HuH-7.5 (cell line): ENCODE measurements at places on chromosomes 1 and 21.

- no peak for DNase-seq
Measured at GRCh38 chr1:212021563-212021962, 13.8 kb downstream of the INTS7 start.

- no peak for DNase-seq
Measured at GRCh38 chr1:72397786-72398185, 115.4 kb upstream of the NEGR1 start.

- DNase-seq = no peak
Measured at GRCh38 chr1:47396671-47397196, 19.4 kb upstream of the FOXE3 start.

DNA sequence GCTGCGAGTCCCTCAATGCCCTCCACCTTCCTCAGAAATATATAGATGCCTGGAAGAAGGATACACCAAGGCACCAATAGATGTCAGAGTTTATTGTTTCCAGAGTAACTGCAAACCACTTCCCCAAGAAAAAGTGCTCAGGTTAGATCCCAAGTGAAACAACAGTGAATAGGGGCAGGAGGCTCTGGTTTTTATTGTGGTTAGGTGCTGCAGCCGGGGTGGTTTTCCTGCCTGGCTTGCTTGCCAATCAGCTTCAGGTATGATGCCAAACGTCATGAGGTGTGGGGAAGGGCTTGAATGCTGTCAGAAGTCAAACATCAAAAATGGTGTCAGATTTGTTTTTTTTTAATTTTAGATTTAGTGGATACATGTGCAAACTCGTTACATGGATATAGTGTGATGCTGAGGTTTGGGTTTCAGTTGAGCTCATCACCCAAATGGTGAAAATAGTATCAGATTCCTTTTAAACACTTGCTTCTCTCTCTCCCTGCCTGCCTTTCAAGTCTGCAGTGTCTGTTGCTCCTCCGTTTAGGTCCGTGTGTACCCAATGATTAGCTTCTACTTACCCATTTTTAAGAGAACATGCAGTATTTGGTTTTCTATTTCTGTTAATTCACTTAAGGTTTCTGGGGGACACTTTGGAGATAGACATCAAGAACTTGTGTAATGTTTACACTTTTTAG lies 1317.0 kb downstream of the MRPL39 start:
- no peak for DNase-seq

- no peak for DNase-seq
Measured at GRCh38 chr1:17347769-17348592, 24.0 kb upstream of the PADI6 start.
